ENCODE measurements at places on chromosomes 6 and 20.
A peak's percentile ranks its signal among the peaks of the same experiment; 100 is the strongest.

DNA sequence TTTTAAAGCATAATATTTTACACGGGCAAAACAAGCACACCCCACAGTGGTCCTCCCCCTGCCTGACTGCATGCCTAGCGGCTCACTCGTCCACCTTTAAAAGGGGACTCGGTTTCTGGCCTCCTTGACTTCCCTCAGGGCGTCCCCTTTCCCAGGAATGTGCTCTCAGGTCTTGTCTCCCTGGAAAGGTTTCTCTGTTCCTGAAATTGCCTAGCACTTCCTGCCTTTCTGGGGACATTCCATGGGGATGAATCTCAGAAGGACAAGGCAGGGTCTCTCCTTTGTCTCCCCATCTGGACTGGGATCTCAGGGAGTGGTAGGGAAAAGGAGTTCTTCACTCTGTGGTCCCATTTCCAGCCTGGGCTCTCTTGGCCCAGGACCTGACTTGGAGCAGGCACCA lies 4.9 kb downstream of the TCF15 start:
- DNase-seq: no peak

DNA sequence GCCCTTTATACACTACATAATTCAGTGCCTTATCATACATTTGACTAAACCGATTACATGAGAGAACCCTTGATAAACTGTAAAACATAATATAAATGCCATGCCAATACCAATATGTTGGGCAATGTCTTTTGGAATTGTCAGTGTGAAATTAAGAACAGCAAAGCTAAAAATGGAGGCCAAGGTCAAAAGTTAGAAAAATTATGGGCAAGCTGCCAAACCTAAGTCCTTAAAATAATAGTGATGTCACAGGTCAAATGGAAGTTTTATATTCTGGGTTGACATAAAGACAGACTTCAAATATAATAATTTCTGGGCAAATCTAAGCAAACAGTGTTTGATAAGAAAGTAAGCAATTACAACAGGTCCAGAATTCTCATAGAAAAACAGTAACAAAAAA lies 696.7 kb downstream of the RNF144B start:
- no peak for DNase-seq

DNA sequence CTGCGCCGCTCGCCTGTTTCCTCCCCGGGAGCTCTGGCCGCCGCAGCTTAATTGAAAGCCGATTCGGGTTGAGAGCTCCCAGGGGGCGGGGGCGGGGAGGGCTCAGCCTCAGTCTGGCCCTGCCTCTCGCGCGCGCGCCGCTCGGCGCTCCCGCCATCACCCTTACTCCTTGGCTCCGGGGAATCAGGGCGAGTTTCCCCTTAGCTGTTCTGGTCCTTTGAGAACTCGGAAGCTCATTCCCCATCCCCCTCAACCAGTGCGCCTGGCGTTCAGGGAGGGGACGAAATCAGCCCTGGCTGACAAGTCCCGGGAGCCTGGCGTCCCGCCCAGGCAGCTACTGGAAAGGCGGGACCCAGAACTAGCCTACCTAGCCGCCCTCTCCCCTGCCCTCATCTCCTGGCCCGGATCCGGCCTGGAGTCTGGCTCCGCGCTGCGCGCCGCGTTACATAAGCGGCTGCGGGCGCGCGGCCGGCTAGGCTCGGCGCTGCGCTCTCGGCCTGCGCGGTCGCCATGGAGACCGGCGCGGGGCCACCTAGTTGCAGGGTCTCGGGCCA lies 2.8 kb downstream of the SLC12A5 start:
- DNase-seq: no peak

DNA sequence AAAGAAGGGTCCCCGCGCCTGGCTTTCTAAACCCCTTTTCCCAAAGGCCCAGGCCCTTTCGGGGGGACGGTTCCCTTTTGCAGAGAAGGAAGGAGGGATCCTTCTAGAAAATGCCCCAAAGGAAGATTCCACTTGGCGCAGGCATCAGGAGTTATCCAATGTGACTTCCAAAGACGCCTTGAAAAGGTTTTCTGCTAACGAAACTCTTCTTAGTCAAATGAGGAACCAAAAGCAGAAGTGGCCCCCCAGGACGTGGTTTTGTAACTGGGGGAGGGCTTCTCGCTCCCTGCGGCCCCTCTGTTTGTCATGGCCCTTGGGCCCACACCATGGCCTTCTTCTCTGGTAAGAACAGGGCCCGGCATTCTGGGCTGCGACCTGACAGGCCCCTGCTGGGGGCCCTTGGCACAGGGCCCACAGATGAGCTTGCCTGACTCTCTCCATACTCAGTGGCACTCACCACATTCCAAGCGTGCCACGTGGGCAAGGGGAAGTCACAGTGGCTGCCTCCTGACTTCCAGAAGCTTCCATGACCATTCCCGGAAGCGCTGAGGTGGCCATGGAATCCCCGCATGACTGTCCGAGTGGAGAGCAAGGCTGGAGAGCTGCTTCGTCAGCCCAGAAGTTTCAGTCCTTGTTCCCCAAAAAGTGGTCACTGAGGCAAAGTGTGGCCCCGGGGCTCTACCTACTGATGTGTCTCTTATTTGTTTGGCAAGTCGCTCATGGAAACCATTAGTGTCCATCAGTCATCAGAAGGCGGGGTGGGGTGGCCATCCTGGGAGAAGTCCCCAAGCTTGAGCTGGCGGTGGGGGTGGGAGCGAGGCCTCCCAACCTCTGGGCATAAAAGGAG lies 834 bp upstream of the CTSZ start:
- DNase-seq: no peak

DNA sequence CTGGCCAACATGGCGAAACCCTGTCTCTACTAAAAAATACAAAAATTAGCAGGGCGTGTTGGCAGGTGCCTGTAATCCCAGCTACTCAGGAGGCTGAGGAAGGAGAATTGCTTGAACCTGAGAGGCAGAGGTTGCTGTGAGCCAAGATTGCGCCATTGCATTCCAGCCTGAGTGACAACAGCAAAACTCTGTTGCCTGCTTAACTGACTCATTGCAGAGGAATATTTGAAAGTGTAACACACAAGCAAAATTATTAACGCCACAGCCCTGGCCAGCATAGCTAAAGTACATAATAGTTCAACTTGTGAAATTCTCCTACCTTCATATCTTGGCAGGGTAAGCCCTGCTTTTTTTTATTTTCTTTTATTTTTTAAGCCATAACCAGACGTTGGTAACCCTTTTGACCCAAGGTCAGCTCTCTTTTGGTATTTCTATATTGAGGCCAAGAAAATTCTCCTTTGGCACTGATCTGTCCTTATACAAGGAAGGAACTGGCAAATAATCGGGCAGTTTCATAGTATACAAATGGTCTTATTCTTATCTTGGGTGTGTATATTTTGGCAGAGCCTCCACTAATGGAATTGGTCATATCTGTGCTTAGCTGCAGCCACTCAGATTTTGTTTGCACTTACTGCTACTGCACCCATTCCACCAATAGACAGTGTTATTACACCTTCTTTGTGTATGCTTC lies 4.0 kb upstream of the ADGRF5 start:
- DNase-seq: no peak

DNA sequence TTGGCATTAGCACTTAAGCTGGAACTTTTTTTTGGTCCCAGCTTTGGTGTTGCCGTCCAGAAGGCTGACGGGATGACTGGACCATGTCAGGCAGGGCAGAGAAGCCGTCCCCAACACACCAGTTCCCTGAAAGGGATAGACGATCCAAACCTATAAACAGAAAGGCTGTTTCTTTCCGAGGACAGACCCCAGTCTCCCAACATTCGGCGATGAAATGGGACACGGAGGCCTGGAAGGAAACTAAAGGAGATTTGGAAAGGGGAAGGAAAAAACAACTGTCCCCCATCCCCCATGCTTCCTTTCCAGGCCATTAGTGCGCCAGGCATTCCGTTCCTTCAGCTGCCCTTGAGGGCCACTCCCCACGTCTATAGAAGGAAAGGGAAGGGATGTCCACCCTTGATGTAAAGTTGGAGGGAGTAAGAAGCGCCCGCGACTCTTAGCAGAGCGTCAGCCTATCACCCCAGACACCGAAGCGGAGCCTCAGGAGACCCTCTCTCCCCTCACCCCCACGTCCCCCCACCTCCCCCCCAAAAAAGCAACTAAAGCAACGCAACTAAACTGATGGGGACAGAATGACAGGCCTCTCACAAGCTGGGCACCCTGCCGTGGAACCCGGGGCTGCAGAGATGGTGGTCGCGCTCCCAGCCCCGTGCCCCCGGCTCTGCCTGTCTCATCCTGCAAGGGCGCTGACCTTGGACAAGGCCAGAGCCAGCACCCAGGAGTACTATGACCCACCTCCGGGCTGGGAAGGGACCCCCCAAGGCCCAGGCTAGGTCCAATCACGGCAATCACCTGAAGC lies 638 bp downstream of the BLCAP start:
- no peak for DNase-seq

GRCh38 chr20:21303872-21304586 lies 898 bp downstream of the XRN2 start:
- DNase-seq: no peak

- peak; percentile 44 for DNase-seq
These were observed 908.5 kb upstream of the MANEA start for GRCh38 chr6:94668876-94669275.

- DNase-seq: no peak
These were observed 20.6 kb upstream of the FABP7 start for GRCh38 chr6:122758927-122759334.

GRCh38 chr6:137146206-137146605 lies 27.2 kb downstream of the IL22RA2 start:
- no peak for DNase-seq
